Small intestine (tissue), 16 donors: ENCODE measurements at places on chromosomes 7 and 10. TPM values are rescaled to one million over a fixed set of nuclear protein-coding genes. Genes with fewer than 3 reads are reported as not detected.

DNA sequence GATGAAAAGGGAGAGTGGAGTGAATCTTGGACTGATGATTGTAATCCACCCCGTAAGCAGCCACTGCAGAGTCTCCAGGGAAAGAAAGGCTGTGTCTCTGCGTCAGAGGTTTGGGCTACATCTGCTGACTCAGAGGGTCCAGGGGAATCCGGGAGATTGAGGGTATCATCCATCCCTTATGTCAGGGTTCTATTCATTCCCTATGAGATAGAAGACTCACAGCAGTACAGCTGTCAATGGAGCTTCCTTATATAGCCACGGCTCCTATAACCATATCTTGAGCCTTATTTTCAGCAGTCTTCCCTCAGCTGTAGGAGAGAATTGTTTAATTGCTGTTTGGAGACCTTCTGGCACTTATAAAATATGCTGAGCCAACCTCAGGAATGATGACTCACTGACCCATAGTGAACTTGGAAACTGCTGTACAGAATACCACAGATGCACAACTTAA is 558.2 kb upstream of the PFKP start:
- H3K36me3 ChIP-seq, result no peaks in the 10 kb centered on the region
- H3K4me3 ChIP-seq, result no peak overlapping the region
- no peaks in the 10 kb centered on the region for H3K27me3 ChIP-seq
- no peak for DNase-seq
- H3K4me1 ChIP-seq, result no peaks in the 10 kb centered on the region
- H3K27ac ChIP-seq, result no peak overlapping the region

Gene PTN
- polyA plus RNA-seq, result 1.1 TPM

GRCh38 chr7:43799605-43800004 is 41.1 kb downstream of the BLVRA start:
- no peak overlapping the region for H3K4me3 ChIP-seq
- no peaks in the 10 kb centered on the region for H3K27me3 ChIP-seq
- H3K27ac ChIP-seq, result no peak overlapping the region
- no peaks in the 10 kb centered on the region for H3K4me1 ChIP-seq
- no peaks in the 10 kb centered on the region for H3K36me3 ChIP-seq

- no peaks in the 10 kb centered on the region for H3K4me1 ChIP-seq
- H3K4me3 ChIP-seq, result no peak overlapping the region
- DNase-seq, result no peak
- no peak overlapping the region for H3K27ac ChIP-seq
- no peaks in the 10 kb centered on the region for H3K36me3 ChIP-seq
Observed at GRCh38 chr10:78566284-78567111, 502.3 kb upstream of the ZMIZ1 start.

DNA sequence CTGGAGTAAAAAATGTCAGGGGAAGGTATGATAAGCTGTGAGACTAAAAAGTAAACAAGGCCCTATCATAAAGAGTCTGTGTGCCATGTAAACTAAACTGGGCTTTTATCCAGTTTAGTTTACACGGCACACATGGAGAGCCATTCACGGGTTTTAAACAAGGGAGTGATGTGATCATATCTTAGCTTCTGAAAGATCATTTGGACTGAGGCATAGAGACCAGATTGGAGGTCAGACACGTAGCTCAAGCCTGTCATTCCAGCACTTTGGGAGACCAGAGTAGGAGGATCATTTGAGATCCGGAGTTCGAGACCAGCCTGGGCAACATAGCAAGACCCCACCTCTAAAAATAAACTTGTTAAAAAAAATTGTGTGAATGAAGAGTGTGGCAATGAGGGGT is 50.1 kb downstream of the SKIDA1 start:
- no peak overlapping the region for H3K27ac ChIP-seq
- H3K36me3 ChIP-seq, result no peaks in the 10 kb centered on the region
- no peak for DNase-seq
- no peak overlapping the region for H3K4me3 ChIP-seq
- H3K27me3 ChIP-seq, result no peaks in the 10 kb centered on the region

DNA sequence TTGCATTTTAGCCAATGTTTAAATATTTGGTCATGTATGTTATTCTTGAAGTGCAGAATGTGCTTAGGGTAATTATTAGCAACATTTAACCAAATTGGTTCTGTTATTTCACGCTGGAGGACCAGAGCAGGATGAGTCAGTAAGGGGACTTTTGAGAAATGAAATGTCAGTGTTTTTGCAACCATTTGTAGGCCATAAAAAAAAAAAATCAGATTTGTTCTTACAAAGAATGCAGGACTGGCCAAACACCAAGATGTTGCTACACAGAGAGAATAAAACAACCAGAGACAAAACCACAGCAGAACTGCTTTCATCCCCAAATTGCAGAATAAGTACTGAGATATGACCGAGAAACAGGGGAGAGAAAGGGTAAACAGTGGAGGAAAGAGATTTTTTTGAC is 62.1 kb downstream of the TPST1 start:
- no peak for DNase-seq
- no peak overlapping the region for H3K27ac ChIP-seq
- no peak overlapping the region for H3K4me3 ChIP-seq
- no peaks in the 10 kb centered on the region for H3K27me3 ChIP-seq

- peak overlapping the region; percentile 42 for H3K27ac ChIP-seq
- H3K36me3 ChIP-seq, result peaks cover 11% of the 10 kb centered on the region
- H3K4me1 ChIP-seq, result peaks cover 2% of the 10 kb centered on the region
- no peak overlapping the region for H3K4me3 ChIP-seq
- DNase-seq, result no peak
Observed at GRCh38 chr10:119103241-119103902, 541 bp upstream of the DENND10 start.
